ENCODE measurements at places on chromosomes 7 and 10. TPM values are rescaled to one million over a fixed set of nuclear protein-coding genes. Genes with fewer than 3 reads are reported as not detected.

Gene TNPO3
- total RNA-seq = 38.8 TPM

Gene CDNF
- total RNA-seq = 1.3 TPM

Gene RELN
- total RNA-seq = 0.01 TPM

Gene CCDC146
- 0.48 TPM for total RNA-seq

Measured in A549 treated with GW870086 at 1 μM for 4 hours (cell line).